ENCODE measurements at places on chromosomes 2 and 18. TPM values are rescaled to one million over a fixed set of nuclear protein-coding genes. Genes with fewer than 3 reads are reported as not detected.

DNA sequence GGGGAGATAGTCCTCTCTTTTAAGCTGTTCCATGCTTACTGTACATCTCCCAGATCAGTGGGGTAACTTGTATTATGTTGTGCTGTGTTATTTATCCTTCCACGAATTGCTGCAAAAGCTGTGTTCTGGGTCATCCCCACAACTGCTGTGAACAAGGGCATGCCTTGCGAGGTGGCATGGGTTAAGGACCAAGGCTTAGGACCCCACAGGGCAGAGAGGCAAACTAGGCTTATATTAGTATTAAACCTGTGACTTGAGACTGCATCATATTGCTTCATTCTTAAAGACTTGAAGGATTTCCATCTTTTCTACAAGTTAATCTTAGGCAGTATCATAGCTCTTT, 19.9 kb downstream of the RND3 start:
- DNase-seq, result no peak

DNA sequence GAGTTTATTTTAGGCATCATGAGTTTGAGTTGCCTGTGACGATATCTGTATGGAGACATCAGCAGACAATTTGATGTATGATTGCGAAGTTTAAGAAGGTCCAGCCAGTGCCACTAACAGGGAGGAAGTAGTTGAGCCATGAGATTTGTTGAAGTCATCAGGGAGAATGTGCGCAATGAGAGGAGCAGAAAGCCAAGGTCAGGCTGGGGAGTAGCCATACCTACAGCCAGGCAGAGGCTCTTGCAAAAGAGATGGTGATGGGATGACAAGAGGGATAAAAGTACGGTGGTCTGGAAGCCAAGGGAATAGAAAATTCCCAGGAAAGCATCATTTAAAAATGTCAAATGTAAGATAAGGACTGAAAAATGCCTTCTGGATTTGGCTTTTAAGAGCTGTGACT, 51.2 kb downstream of the LIMS1 start:
- DNase-seq, result no peak

GRCh38 chr2:27966466-27966865, 75.9 kb downstream of the BABAM2 start:
- DNase-seq, result no peak

- DNase-seq, result no peak
These were observed 139.7 kb downstream of the ROCK1 start for GRCh38 chr18:20971886-20972267.

GRCh38 chr2:239689410-239689809, 288.6 kb upstream of the HDAC4 start:
- no peak for DNase-seq

DNA sequence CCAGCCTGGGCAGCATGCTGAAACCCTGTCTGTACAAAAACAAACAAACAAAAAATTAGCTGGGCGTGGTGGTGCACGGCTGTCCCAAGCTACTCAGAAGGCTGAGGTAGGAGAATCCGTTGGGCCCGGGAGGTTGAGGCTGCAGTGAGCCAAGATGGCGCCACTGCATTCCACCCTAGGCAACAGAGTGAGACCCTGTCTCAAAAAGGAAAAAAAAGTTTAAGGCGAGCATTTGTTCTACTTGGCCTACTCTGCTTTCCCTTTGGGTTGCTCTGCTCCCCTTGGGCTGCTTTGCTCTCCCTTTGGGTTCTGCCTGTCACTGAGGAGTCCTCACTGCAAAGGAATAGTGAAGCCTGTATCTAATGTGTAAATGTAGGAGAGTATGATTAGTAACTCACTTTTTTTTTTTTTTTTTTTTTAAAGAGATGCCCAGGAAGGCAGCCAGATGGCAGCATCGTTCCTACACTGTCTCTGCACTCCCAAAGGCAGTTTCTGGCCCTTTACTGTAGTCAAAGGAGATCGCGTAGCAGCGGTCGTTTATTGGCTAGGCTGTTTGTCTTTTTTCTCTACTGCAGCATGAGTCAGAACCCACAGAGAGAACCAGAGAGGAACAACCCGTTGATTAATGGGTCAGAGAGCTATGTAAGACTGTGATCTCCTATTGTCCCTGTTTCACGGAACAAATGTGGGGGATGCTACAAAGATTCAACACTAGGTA, 118.3 kb upstream of the CWC22 start:
- DNase-seq, result peak; percentile 62

- no peak for DNase-seq
These were observed 14.9 kb downstream of the AOX1 start for GRCh38 chr2:200600549-200601225.

DNA sequence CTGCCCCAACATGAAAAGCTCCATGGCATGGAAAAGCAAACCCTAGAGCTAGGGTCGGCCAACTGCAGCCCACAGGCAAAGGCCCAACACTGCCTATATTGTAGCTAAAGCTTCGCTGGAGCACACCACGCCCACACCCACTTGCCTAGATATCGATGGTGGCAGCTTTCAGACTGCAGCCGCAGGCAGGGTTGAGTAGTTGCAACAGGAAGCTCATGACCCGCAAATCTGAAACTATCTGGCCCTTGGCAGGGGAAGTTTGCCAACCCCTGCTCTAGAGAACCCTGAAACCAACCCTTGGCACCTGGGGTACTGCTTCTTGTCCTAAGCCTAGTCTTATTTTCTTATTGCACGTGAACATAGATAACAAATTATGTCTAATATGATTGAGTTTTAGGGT, 250.0 kb downstream of the SOX11 start:
- no peak for DNase-seq

GRCh38 chr18:56851774-56852173, 200.6 kb downstream of the WDR7 start:
- no peak for DNase-seq

DNA sequence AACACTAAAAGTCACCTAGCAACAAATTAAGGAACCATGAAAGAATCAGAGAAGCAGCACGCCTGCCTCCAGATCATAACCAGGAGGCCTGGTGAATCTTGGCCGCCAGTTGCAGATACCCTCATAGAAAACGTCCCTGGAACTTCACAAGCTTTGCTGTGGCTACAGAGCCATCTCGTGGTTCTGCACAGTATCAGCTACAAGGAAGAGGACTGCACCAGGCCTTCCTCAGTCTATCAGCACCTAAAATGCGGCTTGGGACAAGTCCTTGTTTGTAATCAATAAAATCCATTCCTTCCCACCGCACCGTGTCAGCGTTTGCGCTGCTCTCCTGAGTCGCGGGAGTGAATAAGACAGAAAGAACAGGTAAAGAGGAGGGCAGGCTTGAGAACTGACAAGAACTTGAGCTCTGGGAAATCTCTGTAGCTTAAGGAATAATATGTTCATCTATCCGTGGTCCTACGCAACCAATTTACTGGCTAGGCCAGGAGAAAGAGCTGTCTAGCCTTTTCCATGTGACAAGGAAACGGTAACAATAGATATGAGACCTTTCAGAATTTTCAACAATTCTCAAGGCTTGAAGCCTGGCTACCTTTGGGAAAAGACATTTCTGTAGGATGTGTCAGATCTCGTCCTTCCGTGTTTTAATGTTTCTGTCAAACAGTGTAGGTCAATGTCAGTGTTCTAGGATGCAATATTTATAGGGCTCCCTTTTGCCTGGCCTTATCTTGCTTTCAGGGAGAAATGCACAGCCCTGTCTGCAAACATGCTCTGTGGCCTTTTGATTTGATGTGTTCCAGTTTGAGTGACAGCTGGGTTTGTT, 128.5 kb upstream of the RAB12 start:
- no peak for DNase-seq

- DNase-seq, result no peak
These were observed 23.5 kb downstream of the ELP2 start for GRCh38 chr18:36153203-36153602.

- DNase-seq, result no peak
These were observed 135.5 kb upstream of the CREB1 start for GRCh38 chr2:207394203-207394781.

DNA sequence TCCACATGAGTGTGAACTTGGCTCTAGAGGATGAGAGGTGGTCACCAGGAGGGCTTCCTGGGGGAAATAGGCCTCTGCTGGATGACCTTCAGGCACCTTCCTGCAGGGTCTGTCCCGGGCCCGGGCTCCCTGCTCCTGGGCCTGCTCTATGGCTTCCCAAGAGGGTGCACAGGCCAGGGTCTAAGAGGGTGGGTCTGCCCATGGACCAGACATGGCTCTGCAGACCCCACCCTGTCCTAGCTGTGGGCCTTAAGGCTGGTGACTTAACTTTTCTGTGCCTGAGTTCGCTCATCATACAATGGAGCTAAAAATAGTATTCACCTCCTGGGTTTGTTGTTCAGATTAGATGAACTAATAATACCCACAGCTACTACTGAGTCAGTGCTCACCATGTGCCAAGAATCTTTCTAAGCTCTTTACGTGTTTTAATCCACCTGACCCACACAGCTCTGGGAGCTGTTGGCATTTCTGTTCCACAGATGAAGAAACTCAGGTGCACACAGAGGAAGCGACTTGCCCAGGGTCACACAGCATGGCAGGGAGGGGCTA, 14.4 kb downstream of the INHBB start:
- no peak for DNase-seq

DNA sequence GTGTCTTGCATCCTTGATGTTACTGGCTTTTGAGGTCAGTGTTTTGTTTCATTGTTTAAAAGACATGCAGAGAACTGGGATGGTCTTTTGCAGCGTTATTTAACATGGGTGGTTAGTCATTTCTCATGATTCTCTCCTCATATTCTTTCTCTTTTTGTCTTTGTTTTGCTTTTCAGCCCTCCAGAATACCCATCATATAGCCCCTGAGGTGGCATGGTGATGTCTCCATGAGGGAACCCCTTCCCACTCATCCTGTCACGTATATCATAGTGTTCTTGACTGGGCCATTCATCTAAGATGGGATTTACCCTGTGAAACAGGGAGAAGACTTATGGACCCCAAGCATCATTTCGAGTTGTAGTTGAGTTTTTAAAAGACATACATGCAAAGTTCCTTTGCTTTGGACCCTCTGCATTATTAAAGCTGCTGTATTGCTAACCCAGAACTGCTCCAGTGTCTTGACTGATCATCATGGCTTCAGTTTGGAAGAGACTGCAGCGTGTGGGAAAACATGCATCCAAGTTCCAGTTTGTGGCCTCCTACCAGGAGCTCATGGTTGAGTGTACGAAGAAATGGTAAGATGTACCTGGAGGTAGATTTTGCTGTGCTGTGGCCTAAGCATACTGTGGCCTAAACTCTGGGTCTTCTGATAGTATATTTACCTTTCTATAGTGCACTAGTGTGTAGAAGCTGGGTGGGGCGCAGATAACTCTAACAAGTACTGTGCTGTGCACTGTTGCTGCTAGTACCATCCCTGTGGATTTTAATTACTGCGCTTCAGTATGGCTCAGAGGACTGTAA, 1.4 kb downstream of the EHBP1 start:
- DNase-seq, result no peak

- no peak for DNase-seq
These were observed 671.0 kb upstream of the SOX11 start for GRCh38 chr2:5021136-5021535.

- DNase-seq, result no peak
These were observed 21.3 kb upstream of the SIX2 start for GRCh38 chr2:45030553-45030952.

DNA sequence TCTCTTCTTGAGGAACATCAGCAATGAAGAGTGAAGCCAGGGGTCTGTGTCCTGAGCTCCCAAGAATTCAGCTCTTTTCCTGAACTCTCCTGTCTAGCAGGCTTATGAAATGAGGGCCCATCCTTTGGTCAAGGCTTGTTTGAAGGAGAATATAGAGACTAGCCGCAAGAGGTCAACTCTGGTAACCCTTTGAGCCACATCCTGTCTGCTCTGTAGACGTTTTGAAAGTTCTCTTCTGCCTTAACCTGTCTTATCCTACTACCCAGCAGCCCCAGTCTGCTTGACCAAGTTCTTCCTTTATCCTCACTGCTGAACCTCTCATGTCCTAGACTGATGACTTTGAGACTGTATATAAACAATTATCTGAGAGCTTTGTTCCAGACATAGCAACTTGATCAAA, 5.4 kb downstream of the SEMA4F start:
- DNase-seq, result no peak

DNA sequence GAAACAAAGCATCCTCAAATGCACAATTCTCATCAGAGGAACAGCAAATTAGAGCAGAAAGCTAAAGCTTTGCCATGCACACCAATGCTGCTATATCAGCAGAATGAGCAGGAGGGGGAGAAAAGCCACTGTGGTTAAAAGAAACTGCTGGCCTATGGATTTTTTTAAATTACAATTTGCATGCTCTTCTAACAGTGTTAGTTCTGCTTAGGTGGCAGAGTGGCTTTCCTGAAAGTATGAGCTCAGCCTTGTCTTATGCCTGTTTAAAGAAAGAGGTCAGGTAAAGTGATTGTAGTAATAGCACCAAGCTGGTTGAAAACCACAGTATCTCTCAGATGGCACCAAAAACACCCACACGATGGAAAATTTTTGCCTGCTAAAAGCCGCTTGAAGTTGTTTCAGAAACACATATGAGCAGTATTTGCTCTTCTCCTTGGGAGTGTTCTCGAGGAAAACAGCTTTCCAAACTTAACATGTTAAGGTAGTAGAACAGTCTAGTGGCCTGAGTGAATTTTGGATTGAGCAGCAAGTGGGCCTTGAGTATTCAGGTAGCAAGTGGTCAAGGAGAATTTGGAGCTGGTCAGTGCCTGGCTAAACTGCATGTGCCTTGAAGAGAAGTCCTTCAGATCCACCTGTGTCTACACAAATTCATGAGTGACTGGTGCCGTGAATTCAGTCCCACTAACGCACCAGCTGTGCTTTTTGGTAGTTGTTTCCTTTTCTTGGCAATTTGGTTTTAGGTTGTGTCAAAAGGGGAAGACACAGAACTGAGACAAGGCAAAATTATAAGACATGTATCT, 19.6 kb upstream of the NDUFV2 start:
- DNase-seq, result no peak

DNA sequence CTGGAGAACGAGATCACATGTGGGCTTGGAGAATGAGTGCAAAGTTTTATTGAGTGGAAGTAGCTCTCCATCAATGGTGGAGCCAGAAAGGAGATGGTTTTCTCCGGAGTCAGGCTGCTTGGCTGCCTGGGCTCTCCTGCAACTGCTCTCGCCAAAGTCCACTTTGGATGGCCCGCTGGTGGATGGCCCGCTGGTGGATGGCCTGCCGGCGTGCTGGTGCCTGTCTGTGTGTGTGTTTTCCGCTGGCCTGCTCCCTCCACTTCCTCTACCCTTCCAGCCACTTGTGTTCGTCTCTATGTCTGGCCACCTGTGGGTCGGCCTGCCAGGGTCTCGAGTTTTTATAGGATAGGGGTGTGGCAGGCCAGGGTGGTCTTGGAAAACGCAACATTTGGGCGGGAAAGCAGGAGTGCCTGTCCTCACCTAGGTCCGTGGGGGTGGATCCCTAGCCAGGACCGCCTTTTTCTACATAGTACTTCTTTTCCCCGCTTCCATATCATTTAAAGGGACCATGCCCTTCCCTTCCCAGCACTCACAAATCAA, 1292.1 kb upstream of the PIK3C3 start:
- no peak for DNase-seq

GRCh38 chr2:26897807-26898479, 50.0 kb downstream of the DPYSL5 start:
- no peak for DNase-seq

GRCh38 chr2:86201671-86202335, 2.5 kb downstream of the MRPL35 start:
- DNase-seq, result no peak

Gene DNAH7
- total RNA-seq, result 0.21 TPM

Gene EMILIN1
- total RNA-seq, result 301 TPM

Gene EML6
- not detected for total RNA-seq

Gene CAVIN2
- 43.4 TPM for total RNA-seq

Gene KCNK3
- total RNA-seq, result 7.2 TPM
